ENCODE measurements at places on chromosomes 5 and 9.

GRCh38 chr5:114544561-114544960 is 182.7 kb downstream of the KCNN2 start:
- H3K27ac ChIP-seq: no peak overlapping the region
- no peaks in the 10 kb centered on the region for H3K27me3 ChIP-seq
- no peak overlapping the region for H3K4me3 ChIP-seq
- H3K4me1 ChIP-seq: no peaks in the 10 kb centered on the region

- DNase-seq: peak; percentile 68
- peaks cover 3% of the 10 kb centered on the region for H3K4me1 ChIP-seq
These were observed 26.6 kb upstream of the ABLIM3 start for GRCh38 chr5:149114403-149115312.

DNA sequence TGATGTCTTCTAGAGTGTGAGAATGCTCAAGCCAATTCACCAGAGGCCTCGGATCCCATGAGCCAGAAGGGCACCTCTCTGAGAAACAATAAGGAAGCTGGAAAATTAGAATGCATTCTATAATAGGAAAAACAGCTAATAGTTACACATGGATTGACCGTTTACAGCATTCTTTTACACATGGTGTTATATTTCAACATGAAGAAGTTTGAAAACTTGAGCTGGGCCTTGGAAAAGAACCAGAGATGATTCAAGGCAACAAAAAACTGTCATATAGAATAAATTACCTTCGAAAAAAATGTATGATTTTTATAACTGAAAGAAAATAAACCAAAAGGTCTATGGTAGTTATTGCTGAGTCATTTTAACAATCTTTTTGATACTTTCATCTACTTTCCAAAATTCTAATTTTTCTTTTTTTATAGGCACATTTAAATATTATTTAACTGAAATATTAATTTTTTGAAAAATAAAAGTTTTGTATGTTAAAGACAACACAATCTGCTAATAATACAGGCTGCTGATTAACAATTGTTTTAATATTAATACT is 6.2 kb downstream of the SH3TC2 start:
- no peaks in the 10 kb centered on the region for H3K4me1 ChIP-seq
- peaks cover 7% of the 10 kb centered on the region for H3K27me3 ChIP-seq
- no peak for DNase-seq
- H3K36me3 ChIP-seq: no peaks in the 10 kb centered on the region
- no peak overlapping the region for H3K4me3 ChIP-seq

- no peaks in the 10 kb centered on the region for H3K27me3 ChIP-seq
- no peak overlapping the region for H3K27ac ChIP-seq
- H3K4me3 ChIP-seq: no peak overlapping the region
- no peaks in the 10 kb centered on the region for H3K36me3 ChIP-seq
- no peaks in the 10 kb centered on the region for H3K4me1 ChIP-seq
- DNase-seq: no peak
These were observed 7.9 kb downstream of the PRR16 start for GRCh38 chr5:120471971-120472370.

- no peaks in the 10 kb centered on the region for H3K4me1 ChIP-seq
- no peak overlapping the region for H3K27ac ChIP-seq
- no peak overlapping the region for H3K4me3 ChIP-seq
- H3K36me3 ChIP-seq: no peaks in the 10 kb centered on the region
- no peak for DNase-seq
- H3K27me3 ChIP-seq: peaks cover 7% of the 10 kb centered on the region
These were observed 157.8 kb downstream of the NTRK2 start for GRCh38 chr9:84827216-84827765.

DNA sequence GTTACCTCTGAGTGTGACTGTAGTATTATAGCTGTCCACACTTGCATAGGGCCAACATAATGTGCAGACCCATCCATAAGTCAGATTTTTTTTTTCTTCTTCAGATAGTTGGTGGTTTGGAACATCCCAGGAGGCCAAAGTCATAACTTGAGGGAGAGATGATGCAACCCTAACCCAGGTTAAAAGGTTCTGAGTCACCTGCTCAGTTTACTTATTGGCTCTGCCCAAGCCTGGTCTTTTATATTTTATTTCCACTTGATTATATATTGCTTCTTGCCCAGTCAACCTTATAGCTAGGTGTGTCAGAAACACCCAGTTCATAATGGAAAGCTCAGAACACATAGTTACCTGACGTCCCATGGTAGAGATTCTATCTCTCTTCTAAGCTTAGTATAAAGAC is 113.1 kb upstream of the PCSK1 start:
- H3K36me3 ChIP-seq: no peaks in the 10 kb centered on the region
- H3K27ac ChIP-seq: no peak overlapping the region
- no peak for DNase-seq
- H3K4me1 ChIP-seq: no peaks in the 10 kb centered on the region
- H3K4me3 ChIP-seq: no peak overlapping the region
- peaks cover 6% of the 10 kb centered on the region for H3K27me3 ChIP-seq

DNA sequence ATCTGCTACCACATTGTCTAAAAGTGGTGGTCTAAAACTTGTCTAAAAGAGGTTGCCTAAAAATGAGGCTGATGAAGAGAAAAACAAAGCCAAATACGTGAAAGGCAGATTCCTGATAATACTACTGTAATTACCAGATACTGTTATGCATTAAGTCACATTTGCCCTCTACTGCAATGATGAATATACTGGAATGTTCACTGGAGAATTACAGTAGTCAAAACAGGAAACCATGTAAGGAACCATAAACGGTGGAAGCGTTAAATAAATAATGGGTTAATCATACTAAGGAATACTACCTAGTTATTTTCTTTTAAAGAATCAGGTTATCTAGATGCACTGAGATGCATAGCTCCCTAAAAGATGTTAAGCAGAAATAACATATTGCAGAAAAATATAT is 201.3 kb downstream of the MCTP1 start:
- no peak overlapping the region for H3K4me3 ChIP-seq
- no peak overlapping the region for H3K27ac ChIP-seq
- peaks cover 4% of the 10 kb centered on the region for H3K27me3 ChIP-seq
- no peak for DNase-seq
- H3K36me3 ChIP-seq: no peaks in the 10 kb centered on the region

DNA sequence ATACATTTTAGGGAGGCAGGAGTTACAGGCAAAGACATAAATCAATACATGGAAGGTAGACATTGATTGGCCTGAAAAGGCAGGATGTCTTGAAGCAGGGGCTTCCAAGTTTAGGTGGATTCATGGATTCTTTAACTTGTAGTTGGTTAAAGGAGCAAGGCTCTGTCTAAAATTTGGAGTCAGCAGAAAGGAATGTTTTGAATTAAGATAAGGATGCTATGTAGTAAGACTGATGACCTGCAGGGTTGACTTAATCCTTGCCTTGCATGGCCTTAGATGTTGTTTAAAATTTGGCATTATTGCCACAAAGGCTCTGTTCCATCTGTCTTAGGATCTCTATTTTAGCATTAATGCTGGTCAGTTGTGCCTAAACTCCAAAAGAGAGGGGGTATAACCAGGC is 171.3 kb downstream of the C5orf15 start:
- H3K4me3 ChIP-seq: no peak overlapping the region
- peaks cover 12% of the 10 kb centered on the region for H3K27me3 ChIP-seq
- DNase-seq: no peak
- H3K36me3 ChIP-seq: no peaks in the 10 kb centered on the region

DNA sequence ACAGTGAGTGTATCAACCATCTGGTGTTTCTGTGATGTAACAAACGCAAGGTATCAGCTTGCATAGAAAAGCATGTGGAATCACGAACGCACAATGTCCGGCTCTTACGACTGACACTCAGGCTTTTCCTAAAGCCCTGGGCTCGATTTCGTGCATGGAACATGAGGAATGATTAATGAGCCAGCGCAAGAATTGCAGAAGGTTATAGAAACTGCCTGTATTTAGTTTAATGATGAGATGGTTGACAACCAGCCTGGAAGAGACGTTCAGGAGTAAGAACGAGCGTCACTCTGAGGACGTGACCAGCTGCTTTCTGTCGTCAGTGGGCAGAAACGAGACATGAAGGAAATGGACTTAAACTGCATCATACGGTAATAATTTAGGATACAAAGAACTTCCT is 497.6 kb downstream of the IRX1 start:
- H3K4me3 ChIP-seq: no peak overlapping the region
- no peak for DNase-seq
- H3K36me3 ChIP-seq: no peaks in the 10 kb centered on the region

- no peak for DNase-seq
- H3K27me3 ChIP-seq: no peaks in the 10 kb centered on the region
- peaks cover 2% of the 10 kb centered on the region for H3K36me3 ChIP-seq
- H3K4me1 ChIP-seq: peaks cover 24% of the 10 kb centered on the region
- H3K4me3 ChIP-seq: no peak overlapping the region
These were observed 2.6 kb downstream of the SLC22A5 start for GRCh38 chr5:132372127-132372526.

DNA sequence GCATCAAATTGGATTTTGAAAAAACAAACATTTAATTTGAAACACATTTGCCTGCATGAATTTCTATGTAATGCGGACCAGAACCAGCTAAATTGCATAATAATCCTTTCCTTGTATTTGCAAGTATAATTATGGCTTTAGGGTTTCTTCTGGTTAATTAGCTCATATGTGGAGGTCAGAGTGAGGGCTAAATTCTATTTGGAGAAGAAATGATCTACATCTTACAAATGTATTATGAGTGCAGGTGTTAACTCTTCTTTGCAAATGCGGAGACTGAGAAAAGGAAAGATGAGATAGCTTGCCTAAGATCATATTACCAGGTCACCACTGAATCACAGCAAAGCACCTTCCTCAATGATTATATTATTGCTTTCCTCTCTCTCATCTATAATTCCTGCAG is 194.7 kb downstream of the CDH9 start:
- no peak overlapping the region for H3K27ac ChIP-seq
- no peaks in the 10 kb centered on the region for H3K4me1 ChIP-seq
- no peak for DNase-seq
- no peak overlapping the region for H3K4me3 ChIP-seq
- no peaks in the 10 kb centered on the region for H3K36me3 ChIP-seq
- H3K27me3 ChIP-seq: no peaks in the 10 kb centered on the region

GRCh38 chr9:6763244-6763643 is 5.5 kb downstream of the KDM4C start:
- DNase-seq: no peak
- no peaks in the 10 kb centered on the region for H3K27me3 ChIP-seq
- peaks cover 52% of the 10 kb centered on the region for H3K4me1 ChIP-seq
- H3K4me3 ChIP-seq: no peak overlapping the region

DNA sequence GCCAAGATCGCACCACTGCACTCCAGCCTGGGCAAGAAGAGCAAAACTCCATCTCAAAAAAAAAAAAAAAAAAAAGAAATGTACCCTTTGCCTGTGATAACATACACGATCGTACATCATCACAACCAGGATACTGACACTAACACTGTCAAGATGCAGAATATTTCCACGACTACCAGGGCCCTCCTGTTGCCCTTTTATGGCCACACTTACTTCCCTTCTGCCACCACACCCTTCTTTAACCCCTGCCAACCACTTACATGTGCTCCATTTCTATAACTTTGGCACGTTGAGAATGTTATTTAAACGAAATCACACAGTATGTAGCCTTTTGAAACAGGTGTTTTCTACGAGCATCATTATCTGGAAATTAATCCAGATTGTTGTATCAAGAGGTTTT is 69.0 kb upstream of the OTULINL start:
- no peaks in the 10 kb centered on the region for H3K4me1 ChIP-seq
- H3K27me3 ChIP-seq: no peaks in the 10 kb centered on the region

- no peak overlapping the region for H3K27ac ChIP-seq
- DNase-seq: no peak
- H3K36me3 ChIP-seq: no peaks in the 10 kb centered on the region
- peaks cover 5% of the 10 kb centered on the region for H3K27me3 ChIP-seq
These were observed 596.2 kb upstream of the DAB2 start for GRCh38 chr5:40021007-40021406.

GRCh38 chr5:14830210-14831005 is 41.2 kb downstream of the ANKH start:
- H3K27me3 ChIP-seq: no peaks in the 10 kb centered on the region
- H3K36me3 ChIP-seq: peaks cover 13% of the 10 kb centered on the region
- no peak for DNase-seq
- no peak overlapping the region for H3K4me3 ChIP-seq

GRCh38 chr9:105103776-105104175 is 140.7 kb upstream of the SLC44A1 start:
- H3K4me1 ChIP-seq: peaks cover 2% of the 10 kb centered on the region
- H3K27ac ChIP-seq: no peak overlapping the region
- no peak for DNase-seq
- no peaks in the 10 kb centered on the region for H3K27me3 ChIP-seq
- H3K36me3 ChIP-seq: no peaks in the 10 kb centered on the region

GRCh38 chr5:53059281-53059680 is 50.3 kb downstream of the MOCS2 start:
- no peaks in the 10 kb centered on the region for H3K36me3 ChIP-seq
- H3K4me1 ChIP-seq: no peaks in the 10 kb centered on the region
- no peak overlapping the region for H3K4me3 ChIP-seq
- no peak for DNase-seq
- no peak overlapping the region for H3K27ac ChIP-seq
- peaks cover 25% of the 10 kb centered on the region for H3K27me3 ChIP-seq

GRCh38 chr5:173568128-173568527 is 48.3 kb downstream of the BOD1 start:
- H3K4me3 ChIP-seq: no peak overlapping the region
- peaks cover 5% of the 10 kb centered on the region for H3K4me1 ChIP-seq
- no peak overlapping the region for H3K27ac ChIP-seq
- no peaks in the 10 kb centered on the region for H3K36me3 ChIP-seq
- no peak for DNase-seq
- peaks cover 16% of the 10 kb centered on the region for H3K27me3 ChIP-seq

GRCh38 chr5:151224372-151224771 is 480 bp upstream of the CCDC69 start:
- peaks cover 50% of the 10 kb centered on the region for H3K4me1 ChIP-seq
- peak overlapping the region; percentile 87 for H3K4me3 ChIP-seq
- peak overlapping the region; percentile 94 for H3K27ac ChIP-seq

DNA sequence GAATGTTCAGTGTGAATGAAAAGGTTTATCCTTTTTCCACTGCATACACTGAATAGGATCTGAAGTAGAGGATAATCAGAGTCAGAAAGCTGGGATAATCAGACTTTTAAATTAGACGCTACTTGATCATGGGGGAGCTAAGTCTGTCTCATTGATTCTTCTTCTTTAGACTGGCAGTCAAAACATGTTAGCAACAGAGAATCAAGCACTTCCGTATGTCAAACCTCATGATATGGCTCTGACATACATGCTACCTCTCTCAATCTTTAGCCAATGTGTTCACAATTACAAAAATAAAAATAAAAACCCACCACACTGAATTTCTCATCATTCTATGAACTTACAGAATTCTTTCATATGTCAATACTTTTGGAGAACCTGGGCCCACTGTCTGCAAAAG is 19.0 kb upstream of the OR13F1 start:
- H3K4me3 ChIP-seq: no peak overlapping the region
- no peak for DNase-seq
- no peaks in the 10 kb centered on the region for H3K4me1 ChIP-seq
- no peaks in the 10 kb centered on the region for H3K36me3 ChIP-seq
